OCI-LY7 (cell line): ENCODE measurements at places on chromosomes 13 and 19.

DNA sequence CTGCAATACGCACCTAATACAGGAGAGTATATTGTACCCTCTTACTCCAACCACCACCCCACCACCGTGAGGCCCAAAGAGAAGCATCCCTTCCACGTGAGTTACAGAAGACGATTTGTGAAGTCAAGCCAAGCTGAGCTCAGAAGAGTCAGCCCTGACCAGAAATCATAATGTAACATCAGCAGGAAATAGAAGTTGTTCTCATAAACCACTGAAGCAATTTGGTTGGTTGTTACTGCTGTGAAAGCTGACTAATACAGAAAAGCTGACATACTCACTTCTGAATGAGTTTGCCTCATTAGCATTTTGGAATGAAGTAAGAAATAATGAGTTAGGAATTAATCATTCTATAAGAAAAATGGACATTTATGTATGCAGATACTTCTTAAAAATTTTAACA lies 749.4 kb upstream of the SLC10A2 start:
- DNase-seq: no peak

- no peak for DNase-seq
Measured at GRCh38 chr13:94212196-94212595, 267.3 kb downstream of the DCT start.

DNA sequence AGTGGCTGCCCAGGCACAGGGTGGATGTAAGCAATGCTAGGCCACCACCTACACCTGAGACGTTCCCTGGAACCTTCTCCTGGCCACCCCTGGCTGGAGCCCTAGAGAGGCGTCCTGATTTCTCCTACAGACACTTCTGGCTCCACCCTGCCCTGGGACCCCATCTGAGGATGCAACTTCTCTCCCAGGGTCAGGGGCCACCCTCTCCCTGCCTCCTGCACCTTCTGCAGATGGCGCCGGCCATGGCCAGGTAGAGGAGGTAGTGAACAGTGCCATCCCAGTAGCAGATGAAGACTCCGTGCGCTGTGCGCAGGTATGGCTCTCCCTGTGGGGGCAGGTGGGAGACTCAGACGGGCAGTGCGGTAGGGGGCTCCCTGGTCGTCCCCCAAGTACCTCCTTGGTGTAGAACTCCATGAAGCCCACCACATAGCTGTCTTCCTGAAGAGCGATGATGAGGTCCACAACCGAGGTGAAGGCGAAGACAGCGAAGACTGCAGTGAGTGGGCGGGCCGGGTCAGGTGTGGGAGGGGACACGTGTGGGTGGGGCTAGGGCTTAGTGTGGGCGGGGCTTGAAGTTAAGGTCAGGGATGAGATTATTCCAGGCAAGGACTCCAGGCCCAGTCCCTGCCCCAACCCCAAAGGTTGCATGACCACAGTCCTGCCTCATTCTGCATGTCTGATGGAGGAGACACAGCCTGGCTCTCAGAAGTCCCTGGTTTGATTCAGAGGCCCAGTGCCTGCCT lies 3.0 kb downstream of the TM6SF2 start:
- no peak for DNase-seq

GRCh38 chr13:101706651-101707050 lies 254.2 kb downstream of the ITGBL1 start:
- DNase-seq: no peak

- peak; percentile 54 for DNase-seq
Measured at GRCh38 chr19:679418-680286, 3.5 kb downstream of the FSTL3 start.

- DNase-seq: no peak
Measured at GRCh38 chr13:101190337-101190736, 226.0 kb downstream of the NALCN start.

DNA sequence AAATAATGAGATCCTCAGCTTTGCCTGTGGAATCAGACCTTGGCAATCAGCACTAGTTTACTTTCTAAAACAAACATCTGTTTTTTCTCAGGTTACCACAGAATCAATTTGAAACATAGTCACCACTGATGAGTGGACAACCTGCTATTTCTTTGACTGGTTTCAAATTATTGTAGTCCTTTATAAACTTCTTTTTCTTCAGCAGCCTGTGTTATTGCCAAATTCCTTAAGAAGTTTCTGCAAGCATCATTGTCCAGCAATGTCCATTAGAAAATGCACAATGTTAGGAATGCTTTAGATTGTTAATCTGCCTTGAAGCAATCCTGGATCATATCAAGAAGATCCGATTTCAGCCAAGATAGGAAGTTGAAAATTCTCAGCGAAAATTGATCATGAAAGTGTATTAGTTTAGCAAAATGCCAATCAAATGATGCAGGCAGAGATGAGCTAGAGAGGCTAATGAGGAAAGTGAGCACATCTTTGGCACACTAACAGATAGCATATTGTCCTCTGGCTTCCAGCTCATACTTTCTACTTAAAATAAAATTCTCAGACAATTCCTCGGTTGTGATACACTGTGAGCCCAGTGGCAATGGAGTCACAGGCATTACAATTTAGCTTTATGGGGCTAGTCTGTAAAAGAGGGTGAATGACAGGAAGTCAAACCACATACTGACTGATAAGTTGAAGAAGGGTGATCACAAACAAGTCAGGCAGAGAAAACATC lies 270.6 kb downstream of the SLITRK6 start:
- no peak for DNase-seq

GRCh38 chr13:102373221-102373620 lies 28.6 kb downstream of the FGF14 start:
- DNase-seq: no peak

DNA sequence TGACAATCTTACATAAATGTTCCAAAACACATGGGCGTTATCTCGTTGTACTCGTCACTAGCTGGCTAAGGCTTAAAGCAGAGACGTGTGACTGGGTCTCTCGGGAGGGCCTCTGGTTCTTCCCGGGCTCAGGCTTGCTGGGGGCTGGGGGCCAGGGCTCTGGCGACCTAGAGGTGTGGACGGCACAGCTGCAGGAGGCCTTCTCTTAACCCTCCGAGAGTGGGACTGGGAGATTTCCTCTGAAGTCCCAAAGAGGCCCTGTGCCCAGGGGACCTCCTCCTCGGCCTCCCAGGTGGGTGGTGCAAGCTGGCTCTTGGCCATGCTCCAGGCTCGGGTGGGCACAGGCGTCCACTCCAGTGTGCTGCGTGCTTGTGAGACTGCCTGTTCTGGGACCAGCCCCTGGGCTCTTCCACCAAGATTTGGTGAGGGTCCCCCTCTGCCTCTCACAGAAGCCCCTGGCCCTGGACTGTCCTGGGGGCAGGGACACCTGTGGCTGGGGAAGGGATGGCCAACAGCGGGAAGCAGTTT lies 2.2 kb downstream of the CAPS start:
- no peak for DNase-seq

DNA sequence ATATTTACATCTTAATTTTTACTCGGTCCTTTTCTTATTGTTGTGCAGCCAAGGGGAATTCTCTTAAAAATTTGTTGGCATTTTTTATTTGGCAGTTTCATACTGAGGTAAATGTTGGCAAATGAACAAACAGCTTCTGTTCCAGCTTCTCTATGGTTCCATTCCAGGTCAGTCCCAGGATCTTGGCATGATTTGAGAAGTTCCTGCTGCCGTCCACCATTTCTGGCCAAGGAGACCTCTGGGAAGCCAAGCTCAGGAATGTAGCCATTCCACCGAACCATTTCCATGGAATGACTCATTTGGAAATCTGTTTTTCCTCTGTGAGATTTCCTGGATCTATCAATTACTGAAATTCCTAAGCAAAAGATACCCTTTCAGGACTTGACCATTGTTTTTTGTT lies 43.9 kb downstream of the SLC10A2 start:
- DNase-seq: no peak

DNA sequence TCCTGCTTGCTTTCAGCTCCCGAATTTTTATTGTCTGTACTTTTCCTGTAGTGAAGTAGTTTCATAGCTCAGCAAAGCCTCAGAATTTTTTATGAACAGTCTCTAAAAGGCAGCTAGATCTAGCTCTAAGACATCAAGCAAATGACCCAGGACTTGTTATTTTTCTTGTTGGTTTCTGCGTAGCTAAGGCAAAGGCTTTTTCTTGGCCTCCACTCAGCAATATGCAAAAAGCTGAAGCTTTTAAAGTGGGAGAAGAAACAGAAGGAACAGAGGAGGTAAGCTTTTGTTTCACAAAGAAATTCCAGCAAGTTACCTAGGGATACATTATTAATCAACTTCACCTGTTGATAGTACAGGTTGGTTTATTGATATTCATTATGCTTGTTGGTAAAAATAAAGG lies 235.9 kb downstream of the PCDH20 start:
- DNase-seq: no peak

DNA sequence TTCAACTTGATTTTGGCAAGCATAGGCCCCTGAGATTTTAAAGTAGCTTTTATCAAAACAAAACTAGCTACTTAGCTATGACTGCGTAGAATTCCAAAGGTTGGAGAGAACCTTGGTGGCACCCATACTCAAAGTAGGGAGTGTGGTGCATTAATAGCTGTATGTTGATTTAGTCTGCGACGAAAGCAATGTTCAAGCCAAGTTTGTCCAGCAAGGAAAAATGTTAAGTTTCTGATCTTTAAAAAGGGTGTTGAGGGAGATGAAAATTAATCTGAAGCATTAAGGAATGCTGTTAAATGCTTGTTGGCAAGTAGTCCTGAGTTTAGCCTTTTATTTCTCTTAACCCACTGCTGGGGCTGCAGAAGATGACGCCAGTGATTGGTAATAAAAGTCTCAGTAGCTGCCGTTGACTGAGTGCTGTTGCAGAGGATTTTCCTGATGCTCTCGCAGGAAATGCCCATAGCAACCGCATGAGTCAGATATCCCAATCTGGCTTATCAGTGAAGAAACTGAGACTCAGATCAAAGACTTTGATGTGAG lies 75.9 kb upstream of the RNF113B start:
- no peak for DNase-seq

GRCh38 chr13:112767506-112768471 lies 78.0 kb downstream of the ATP11A start:
- DNase-seq: no peak

DNA sequence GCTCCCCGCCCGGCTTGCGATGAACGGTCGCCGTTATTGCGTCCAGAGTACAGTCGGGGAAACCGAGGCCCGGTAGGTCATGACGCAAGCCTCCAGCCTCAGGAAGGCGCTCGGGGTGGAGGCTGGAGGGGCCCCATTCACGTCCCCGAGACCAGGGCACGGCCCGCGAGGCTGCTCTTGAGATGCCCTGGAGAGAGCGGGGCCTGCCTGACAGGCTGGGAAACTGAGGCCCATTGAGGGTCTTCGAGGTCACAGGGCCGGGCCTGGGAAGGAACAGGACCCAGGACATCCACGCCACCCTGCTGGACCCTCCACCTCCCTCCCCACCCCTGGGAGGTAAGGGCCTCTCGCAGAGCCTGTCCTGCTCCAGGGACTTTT lies 367 bp downstream of the NDUFS7 start:
- no peak for DNase-seq

DNA sequence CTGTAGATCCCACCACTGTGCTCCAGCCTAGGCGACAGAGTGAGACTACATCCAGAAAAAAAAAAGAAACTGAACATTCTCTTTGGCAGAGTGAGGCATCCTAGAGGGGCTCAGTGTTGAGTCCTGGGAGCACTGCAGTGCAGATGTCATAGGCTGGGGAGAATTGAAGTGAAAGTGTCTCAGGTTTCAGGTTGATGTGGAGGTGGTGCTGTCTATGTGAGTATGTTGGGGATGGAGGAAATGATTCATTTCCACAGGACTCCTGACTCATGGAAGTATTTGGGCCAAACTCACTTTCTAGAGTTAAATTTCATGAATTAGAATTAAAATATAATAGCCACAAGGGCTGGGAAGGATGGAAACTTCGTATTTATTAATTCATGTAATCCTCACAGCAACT lies 134.4 kb upstream of the TSC22D1 start:
- DNase-seq: no peak

DNA sequence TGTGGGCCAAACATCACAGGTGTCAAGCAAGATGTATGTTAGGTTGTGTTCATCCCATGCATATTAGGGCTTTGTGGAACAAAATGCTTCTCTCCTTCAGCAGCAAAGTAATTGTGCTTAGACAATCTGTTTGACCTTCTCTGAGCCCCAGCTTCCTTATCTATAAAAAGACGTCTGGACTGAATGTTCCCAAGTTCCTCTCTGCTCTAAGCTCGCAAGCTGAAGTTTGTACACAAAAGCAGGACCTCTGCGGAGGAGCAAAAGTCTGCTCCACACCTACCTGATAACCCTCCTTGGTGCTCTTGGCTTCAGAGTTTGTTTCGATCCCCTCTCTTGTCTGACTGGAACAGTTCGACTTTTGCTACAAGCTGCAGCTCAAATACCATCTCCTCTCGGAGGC lies 95.7 kb upstream of the UBL3 start:
- no peak for DNase-seq

- DNase-seq: no peak
Measured at GRCh38 chr19:17806945-17807344, 12.0 kb downstream of the B3GNT3 start.

GRCh38 chr13:44303681-44304432 lies 69.8 kb upstream of the SERP2 start:
- DNase-seq: no peak

DNA sequence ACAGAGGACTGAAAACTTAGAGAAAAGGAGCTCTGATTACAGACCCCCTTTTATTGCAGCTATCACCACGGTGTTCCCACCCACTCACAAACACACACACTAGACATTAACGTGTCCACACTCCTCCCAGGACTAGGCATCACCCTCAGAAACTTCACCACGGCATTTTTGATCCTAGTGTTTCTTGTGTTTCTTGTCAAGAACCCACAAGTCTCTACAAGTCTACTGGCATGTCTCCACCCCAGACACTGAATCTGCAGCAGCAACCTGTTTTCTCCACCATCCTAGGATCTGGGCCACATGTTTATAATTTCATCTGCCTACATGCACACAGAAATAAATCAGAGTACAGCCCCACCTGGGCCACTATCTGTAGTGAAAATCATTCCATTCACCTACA lies 4.3 kb downstream of the ZNF486 start:
- no peak for DNase-seq

DNA sequence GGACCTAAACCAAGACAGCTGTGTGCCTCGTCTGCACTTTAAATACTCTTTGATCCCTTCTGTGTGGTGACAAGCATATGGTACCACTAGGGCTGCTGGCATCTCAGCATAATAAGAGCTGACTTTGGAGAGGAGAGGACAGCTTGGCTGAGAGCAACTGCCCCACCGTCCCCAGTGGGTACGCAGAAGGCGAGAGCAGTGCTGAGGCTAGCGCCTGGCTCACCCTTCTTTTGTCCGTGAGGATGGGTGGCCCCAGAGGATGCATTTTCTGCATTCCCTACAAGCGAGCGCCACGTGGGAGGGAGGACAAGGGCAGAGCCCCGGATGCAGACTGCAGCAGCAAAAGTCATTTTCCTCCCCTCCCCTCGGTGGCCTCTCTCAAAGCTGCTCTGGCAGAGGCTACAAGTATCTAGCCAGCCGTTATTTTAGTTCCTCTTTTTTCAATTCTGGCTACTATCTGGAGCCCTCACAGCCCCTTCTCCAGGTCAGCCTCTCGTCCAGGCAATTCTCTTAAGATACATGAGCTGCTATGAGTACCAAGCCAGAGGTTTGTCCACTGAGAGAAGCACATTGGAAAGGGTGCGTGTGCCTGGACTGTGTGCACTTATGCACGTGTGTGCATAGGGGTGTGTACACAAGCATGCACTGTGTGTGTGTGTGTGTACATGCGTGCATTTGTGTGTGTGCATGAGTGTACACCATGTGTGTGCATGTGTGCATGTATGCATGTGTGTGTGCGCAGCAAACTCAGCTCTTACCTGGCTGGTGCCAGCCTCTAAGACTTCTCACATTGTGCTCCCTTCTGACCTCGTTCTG lies 51.3 kb downstream of the RAB20 start:
- peak; percentile 1 for DNase-seq
